Osteoblast (primary cell): ENCODE measurements at places on chromosomes 6 and 20.
A peak's percentile ranks its signal among the peaks of the same experiment; 100 is the strongest.

DNA sequence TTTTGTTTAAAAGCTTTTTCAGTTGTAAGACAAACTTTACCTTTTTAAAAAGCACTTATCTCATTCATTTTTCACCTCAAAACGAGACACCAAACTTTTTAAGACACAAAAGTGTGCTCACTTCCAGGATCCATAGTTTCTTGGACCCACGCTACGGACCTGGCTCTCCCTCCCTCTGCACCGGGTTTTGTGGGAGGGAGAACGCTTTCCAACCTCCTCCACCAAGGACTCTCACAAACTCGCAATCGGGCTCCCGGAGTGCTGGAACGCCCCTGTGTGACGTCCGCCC lies 436 bp downstream of the CAGE1 start:
- no peak for DNase-seq

GRCh38 chr6:14706378-14706929 lies 539.4 kb upstream of the JARID2 start:
- DNase-seq: peak; percentile 89

GRCh38 chr20:43530321-43531090 lies 23.0 kb downstream of the L3MBTL1 start:
- peak; percentile 77 for DNase-seq

DNA sequence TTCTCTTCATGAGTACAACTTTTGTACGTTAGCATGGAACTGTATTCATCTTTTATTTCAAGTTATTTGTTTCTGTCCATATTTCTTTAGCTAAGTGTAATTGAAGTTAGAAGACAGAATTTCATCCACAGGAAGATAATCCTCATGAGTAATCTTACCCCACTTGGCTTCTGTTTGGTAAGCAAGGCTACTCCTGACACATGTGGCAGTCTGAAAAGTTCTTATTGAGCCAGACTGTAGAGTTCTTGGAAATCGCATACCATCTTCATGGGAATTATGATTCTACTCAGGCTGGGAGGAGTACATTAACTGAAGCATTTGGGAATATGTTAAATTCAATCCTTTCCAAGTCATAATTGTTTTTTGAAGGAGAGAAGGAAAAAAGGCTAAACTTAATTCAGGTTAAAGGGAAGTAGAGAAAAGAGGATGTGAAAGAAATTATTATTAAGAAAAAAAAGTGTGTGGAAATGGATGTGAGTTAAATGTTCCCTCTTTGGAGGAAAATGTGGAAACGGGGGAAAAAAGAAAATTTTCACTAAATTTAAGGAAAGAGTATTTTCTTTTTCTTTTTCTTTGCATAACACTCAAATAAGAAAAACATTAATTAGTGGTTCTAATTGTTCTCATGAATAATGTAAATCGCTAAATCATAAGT lies 41.5 kb upstream of the TENT5A start:
- DNase-seq: peak; percentile 8

GRCh38 chr6:7140631-7141378 lies 33.0 kb downstream of the RREB1 start:
- peak; percentile 99 for DNase-seq

DNA sequence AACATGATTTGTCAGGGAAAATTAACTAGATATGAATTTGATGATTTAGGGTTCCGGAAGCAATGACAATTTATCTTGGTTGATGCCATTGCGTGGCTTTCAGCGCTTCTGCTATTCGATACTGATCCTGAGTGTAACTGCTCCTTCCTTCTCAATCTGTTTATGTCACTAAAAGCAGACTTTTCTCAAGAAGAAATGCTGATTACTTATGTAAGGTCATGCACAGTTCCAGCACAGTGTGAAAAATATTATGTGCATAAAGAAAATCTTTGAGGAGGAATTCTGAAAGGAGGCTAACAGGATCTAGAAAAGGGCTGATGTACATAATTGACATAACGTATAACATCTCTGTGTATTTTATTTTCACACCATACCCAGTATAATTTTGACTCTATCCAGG lies 336.6 kb downstream of the PACRG start:
- no peak for DNase-seq

GRCh38 chr6:127367023-127367375 lies 23.6 kb upstream of the ECHDC1 start:
- peak; percentile 37 for DNase-seq

GRCh38 chr6:159529934-159530333 lies 163.1 kb downstream of the SOD2 start:
- peak; percentile 9 for DNase-seq

DNA sequence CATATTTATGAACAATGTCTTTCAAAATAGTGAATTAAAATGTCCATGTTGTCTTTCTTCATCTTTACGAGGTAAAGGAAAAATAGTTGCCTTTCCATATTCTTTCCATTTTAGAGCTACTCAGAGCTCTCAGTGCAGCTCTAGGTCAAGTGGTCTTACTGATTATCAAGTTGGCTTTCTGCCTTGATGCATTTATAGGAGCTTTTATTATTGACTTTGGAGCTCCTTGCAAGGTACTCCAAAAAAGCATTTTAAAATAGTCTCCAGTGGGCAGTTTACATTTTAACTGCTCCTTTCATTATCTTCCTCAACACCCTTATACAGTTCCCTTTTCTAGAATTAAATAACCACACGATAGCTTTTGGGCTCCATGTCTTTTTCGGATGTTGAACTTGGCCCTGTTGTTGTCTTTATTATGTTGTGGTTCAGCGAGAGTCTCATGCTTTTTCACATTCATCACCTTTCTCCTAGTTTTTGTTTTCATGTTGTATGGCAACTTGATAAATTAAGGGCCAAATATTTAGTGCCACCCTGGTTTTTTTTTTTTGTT lies 122.9 kb downstream of the CLIC5 start:
- DNase-seq: no peak

DNA sequence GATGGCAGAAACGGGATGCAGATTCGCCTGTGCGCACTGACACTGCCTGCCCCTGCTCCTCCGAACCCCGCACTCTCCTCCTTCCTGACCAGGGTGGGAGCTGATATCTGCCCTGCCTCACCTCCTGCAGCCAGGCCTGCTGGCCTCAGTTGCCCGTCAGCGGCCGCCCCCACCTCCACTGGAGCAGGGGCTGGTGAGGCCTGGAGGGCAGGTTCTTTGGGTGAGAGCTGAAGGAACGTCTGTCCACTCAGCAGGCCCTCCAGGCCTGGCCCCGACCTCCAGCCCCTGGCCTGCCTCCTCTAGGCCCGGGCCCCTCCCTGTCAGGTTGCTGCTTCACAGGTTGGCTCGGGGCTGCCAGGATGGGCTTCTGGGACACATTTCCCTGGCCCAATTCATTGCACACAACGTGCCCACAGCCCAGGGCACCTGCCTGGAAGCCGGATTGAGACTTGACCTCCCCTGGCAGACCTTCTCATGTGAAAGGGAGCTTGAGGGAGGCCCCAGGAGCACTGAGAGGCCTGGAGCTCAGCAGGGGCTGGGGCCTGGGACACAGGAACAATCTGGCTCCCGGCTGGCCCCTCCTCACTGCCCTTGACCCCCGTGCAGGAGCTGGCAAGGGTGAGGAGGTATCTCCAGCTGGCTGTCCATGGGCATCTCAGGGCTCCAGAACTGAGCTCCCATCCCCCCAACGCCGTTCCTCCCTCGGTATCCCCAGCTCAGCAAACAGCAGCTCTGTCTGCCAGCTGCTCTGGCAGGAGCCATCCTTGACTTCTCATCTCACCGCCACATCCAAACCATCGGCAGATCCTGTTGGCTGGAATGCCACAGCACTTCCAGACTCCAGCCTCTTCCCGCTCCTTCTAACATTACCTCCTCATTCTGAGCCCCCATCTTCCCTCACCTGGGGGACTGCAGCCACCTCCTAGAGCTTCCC lies 39.5 kb downstream of the SPDEF start:
- peak; percentile 70 for DNase-seq

DNA sequence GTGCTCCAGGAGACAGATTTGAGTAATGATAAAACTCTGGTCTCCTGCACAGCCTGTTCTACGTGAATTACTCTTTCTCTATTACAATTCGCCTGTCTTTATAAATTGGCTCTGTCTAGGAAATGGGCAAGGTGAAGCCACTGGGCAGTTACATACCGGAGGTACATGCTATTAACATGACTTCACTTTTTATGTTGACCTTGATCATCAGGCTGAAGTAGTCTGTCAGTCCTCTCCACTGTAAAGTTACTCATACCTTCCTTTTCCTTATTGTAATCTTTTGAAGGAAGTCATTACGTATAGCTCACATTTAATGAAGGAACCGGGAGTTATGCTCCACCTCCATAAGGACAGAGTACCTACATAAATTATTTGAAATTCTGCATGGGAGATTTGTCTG lies 19.9 kb upstream of the KHDC1 start:
- DNase-seq: no peak

GRCh38 chr20:40307997-40308396 lies 381.0 kb downstream of the MAFB start:
- peak; percentile 49 for DNase-seq

- peak; percentile 25 for DNase-seq
Observed at GRCh38 chr6:74631564-74631963, 574.3 kb downstream of the COL12A1 start.

- peak; percentile 83 for DNase-seq
Observed at GRCh38 chr20:37905671-37906613, 3.0 kb downstream of the VSTM2L start.

DNA sequence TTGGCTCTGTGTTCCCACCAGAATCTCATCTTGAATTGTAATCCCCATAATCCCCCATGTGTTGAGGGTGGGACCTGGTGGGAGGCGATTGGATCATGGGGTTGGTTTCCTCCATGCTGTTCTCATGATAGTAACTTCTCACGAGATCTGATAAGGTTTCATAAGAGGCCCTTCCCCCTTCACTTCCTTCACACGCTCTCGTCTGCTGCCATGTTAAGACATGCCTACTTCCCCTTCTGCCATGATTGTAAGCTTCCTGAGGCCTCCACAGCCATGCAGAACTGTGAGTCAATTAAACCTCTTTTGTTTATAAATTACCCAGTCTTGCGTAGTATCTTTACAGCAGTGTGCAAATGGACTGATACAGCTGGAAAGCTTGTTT lies 90.0 kb downstream of the ELOVL5 start:
- DNase-seq: no peak

DNA sequence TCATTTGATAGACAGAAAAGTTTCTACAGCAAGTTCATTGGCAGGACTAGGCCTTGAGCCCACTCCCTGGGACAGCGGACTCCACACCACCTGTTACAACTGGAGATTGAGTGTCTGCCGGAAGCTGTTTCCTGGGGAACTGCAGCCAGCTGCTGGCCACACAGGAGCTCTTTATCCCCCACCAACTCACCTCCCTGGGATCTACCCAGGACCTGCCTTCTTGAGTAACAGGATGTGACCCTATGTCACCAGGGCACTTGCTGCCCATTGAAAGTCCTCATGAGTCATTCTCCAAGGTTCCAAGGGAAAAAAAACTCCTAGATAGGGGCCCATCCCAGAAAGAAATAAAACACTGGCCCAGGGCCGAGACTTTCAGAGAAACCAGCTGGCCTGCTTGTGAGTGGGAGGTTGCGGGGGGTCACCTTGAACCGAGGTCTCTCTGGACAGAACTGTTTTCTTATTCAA lies 37.4 kb upstream of the SLC9A8 start:
- peak; percentile 62 for DNase-seq

GRCh38 chr6:26476896-26477295 lies 19.1 kb downstream of the BTN2A1 start:
- no peak for DNase-seq

DNA sequence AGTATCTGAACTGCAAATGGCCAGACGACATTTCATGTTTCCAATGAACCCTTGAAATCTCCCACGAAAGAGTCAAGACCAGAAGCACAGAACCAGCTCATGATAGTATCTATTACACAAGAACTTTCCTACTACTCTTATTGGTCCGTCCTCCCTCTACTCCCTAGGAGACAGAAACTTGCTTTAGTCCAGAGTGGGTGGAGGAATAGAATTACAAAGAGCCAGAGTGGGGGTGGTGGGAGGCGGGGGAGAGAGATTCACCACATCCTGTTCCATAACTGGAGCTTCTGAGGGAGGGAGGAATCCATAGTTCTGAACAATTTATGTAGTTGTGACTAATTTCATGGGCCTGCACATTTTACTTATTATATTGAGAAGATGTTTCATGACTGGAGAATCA lies 18.5 kb upstream of the WFDC10A start:
- DNase-seq: peak; percentile 42

GRCh38 chr6:84739866-84740208 lies 24.6 kb downstream of the TBX18 start:
- peak; percentile 38 for DNase-seq

- DNase-seq: no peak
Observed at GRCh38 chr6:112332274-112332673, 14.9 kb upstream of the RFPL4B start.

DNA sequence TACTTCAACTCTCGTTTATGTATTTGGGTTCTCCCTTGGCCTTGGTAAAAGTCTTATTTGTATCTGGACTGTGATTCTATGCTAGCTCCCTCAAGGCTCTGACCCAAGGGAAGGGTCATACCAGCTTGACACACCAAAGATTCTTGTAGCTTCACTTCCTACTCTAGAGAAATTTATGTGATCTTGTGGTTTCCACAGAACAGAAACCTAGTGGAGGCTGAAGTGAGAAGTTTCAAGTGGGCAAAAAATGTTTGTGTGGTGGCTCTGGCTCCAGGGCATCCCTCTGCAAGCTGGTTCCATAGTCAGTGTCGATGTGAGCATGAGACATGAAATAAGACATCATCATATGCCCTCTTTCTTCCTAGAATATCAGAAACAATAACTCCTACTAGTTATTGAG lies 48.1 kb upstream of the TNFRSF21 start:
- no peak for DNase-seq

DNA sequence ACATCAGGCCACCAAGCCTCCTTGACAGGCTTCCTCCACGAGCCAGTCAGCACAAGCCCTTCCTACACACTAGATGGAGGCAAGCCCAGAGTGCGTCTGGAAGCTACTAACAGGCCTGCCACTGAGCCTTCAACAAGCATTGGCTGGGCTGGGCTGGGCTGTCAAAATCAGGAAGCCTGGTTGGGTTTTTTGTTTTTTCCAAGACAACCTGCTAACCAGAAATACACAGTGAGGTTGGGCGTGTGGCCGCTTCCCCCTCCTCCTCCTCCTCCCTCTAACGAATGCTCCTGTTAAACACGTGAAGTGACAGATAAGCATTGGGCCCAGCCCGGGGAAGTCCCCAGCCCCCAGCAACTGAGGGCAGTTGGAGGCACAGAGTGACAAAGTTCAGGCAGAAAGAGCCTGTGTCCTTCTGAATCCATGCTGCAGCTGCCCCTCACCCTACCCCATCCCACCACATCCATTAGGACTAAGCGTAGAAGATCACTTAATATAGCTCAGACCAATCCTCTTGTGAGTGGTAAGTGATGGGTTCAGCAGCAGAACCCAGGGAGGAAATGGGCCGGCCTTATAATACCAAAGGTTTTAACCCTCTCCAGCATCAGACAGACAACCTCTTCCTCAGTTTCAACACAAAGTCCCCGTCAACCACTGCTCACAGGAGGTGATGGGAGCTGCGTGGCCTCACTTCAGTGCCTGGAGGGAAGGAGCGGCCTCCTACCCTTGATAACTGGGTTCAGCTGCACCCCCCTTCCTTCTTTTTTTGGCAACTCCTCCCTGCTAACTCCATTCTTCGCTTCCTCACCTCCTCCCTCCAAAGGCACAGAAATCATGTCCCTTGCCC lies 1.1 kb downstream of the NFATC2 start:
- peak; percentile 93 for DNase-seq

- DNase-seq: no peak
Observed at GRCh38 chr6:88048578-88048977, 937 bp downstream of the SPACA1 start.
